ENCODE measurements at places on chromosomes 4 and X.

- no peak for DNase-seq
Measured at GRCh38 chr4:98625920-98626319, 32.5 kb downstream of the TSPAN5 start.

DNA sequence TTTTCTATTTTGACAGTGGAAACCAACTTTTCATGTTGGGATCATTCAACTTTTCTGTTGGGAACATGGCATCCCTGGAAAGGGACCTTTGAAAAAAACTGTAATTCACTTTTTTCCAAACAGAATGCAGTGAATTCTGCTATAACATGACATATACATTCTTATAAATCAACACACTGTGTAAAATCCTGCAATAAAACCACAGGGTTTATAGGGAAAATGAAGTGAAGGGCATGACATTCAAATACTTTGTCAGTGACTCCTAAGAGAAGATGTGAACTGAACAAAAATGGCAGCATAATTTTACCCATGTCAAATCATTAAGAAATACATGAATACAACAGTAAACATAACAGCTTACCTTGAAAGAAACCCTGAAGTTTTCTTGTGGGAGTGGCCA is 264.5 kb upstream of the ANKRD50 start:
- DNase-seq, result no peak

GRCh38 chrX:6052111-6052745 is 176.4 kb downstream of the NLGN4X start:
- no peak for DNase-seq

DNA sequence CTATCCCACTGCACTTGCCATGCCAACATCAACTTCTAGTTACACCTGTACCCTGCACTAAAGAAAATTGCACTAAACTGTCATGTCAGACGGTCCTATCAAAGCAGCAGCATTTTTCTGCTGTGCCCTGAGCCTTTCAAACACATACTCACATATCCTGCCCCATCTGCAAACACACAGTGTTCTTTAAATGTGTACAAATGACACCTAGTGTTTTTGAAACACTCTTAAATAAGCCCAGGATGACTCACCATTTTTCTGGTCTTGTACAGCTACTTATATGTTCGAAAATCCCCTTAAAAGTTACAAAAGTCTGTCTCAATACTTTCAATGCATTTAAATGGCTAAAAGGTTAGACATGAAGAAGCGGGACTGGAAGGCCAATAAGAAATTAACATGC is 346.7 kb upstream of the PPARGC1A start:
- no peak for DNase-seq

GRCh38 chrX:106611317-106611678 is 480 bp upstream of the RADX start:
- DNase-seq, result no peak

DNA sequence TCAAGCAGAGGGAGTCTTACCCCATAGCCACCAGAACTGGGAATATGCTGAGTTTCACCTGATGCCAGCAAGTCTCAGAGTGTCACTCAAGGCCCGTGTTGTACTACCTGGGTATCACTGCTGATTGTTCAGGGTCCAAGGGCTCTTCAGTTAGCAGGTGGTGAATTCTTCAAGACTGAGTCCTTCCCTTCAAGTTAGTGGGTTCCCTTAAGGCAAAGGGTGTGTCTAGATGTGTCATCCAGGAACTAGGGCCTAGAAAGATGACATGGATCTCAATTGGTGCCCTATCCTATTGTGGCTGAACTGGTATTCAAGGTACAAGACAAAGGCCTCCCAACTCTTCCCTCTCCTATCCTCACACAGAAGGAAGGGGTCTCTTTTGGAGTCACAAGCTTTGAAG is 159.9 kb upstream of the DIPK2B start:
- no peak for DNase-seq

DNA sequence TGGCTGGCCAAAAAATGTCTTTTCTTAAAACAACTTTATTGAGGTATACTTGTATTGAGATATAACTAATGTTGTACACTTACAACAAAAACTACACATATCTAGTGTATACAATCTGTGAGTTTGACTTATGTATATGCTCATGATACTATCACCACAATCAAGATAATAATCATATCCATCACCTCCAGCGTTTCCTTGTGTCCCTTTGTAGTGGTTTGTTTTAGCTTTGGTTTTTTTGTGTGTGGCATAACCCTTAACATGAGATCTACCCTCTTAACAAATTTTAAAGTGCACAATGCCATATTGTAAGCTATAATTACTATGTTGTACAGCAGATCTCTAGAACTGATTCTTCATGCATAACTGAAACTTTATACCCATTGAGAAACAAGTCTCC is 13.4 kb upstream of the PCSK1N start:
- DNase-seq, result no peak

DNA sequence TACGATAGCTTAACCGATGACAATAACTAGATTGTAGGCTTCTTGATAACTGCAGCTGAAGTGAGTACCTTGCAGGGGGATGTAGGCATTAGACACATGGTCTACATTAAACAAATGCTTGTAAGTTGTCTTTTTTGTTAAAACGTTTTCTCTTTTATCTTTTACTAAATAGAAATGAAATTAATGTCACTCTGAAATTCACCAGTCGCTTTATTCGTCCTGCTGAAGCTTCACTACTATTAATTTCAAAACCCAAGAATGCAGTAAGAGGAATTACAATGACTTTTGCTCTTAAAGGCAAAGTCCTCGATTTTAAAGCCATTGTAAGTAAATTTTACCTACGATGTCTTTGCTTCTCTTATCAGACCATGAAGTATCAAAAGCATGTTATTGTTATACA is 239.7 kb downstream of the CFAP47 start:
- no peak for DNase-seq

DNA sequence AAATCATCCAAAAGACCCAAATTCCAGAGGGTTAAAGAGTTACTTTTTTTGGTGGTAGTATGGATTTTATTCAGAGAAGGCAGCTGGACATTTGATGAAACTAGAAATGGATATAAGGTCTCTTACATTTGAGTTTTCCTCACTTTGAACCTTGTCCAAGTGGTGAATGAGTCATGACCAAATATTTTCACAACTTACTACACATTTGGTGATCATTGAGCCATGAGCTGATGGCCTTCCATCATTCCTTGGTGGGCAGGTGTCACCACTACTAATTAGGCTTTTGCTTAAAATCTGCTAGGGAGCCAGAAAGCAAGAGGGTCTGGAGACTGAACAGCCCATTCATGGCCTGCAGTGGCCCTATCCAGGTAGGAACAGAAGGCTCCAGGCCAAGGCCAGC is 620.2 kb upstream of the INTU start:
- DNase-seq, result no peak
